Mesenteric fat pad (tissue), 1 donor: ENCODE measurements at places on chromosomes 3 and 15.

DNA sequence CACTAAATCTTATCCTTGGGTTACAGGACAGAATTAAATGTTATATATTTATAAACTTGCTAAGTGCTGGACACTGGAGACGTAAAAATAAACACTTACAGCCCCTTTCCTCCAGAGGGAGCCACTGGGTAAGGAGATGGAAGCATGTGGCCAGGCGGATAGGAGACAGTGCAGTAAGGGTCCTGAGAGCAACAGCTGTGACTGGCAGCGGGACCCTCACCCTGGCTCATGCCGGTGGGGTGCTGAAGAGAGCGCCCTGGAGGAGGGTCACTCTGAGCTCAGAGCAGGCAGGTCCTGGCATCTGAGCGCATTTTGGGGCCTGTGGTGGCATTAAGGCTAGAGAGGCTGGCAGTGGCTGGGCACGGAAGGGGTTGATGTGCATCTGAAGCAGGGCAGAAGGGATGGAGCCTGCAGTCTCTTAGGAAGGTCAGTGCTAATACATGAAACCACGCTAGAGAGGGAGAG, 16.0 kb downstream of the SEC61A1 start:
- DNase-seq = no peak

GRCh38 chr15:75036212-75036616, 12.8 kb downstream of the PPCDC start:
- no peak for DNase-seq

GRCh38 chr3:158718490-158719170, 13.6 kb downstream of the RARRES1 start:
- DNase-seq = no peak

DNA sequence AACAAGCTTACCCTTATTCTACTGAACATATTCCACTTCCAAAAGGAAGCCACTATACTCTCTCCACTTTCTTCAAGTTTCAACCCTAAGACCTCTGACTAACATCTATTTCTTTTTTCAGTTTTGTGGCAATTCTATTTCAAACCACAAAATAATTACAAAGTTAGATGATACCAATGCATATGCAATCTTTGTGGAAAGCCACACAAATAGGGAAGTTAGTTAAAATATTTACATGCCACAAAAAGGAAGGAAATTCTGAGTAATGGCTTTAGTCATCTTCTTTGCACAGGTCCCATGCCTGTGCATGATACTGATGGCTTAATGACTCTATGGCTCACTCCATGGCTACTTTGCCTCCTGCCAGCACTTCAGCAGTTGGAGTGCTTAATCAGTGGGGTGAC, 57.0 kb upstream of the MCTP2 start:
- DNase-seq = no peak

- no peak for DNase-seq
These were observed 17.3 kb upstream of the IL12A start for GRCh38 chr3:159971311-159971710.

DNA sequence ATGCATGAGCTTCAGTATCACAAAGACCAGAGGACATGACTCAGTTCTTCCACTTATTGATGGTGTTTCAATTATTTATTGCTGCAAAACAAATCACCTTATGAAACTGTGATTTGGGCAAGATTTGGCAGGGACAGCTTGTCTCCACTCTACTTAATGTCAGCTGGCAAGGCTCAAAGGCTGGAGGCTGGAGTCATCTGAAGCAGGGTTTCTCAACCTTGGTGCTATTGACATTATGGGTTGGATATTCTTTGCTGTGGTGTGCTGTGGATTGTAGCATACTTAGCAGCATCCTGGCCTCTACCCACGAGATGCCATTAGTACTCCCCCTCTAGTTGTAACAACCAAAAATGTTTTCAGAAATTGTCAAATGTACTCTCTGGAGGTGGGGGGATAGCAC, 138.8 kb upstream of the PEX5L start:
- DNase-seq = no peak

DNA sequence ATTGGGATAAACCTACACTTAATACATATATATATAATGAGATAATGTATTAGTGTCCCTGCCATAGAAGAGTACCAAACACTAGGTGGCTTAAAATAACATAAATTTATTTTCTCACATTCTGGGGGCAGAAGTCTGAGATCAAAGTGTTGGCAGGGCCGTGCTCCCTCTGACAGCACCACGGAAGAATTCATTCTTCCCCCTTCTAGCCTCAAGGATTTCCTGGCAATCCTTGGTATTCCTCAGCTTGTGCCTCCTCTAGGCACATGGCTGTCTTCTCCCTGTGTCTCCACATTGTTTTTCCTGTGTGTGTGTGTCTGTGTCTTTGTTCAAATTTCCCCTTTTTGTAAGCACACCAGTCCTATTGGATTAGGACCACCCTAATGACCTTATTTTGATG, 115.2 kb upstream of the AGBL1 start:
- no peak for DNase-seq

GRCh38 chr15:81265256-81265943, 58.5 kb downstream of the STARD5 start:
- no peak for DNase-seq

- no peak for DNase-seq
These were observed 1749.6 kb downstream of the SI start for GRCh38 chr3:163328680-163329079.

DNA sequence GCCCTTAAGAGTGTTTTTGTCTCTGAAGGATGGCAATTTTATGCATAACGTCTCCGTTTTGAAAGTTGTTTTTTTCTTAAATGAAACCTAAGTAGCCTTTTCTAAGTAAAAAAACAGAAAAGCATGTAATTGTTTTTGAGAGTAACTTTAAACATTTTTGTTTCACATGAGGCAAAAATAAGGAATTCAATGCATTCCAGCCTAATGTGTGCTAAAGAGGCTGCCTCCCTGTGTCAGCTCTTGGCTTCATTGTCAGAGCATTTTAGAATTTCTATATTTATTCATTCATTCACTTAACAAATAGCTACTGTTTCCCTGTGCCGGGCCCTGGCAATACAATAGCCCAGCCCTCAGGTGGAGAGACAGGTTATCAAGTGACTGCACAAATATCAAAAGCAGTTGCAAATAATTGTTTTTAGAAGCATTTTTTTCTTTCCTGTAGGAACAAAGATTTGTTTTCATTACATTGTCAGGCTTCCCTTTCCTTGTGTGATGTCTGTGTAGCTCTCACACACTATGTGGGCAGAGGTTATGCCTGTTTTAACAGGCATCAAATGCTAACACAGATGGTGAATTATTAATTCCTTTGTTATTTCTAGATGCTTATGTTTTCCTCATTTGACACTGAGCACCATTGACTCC, 81.9 kb downstream of the CCK start:
- no peak for DNase-seq

- no peak for DNase-seq
These were observed 4.0 kb downstream of the TM4SF1 start for GRCh38 chr3:149373235-149374125.

DNA sequence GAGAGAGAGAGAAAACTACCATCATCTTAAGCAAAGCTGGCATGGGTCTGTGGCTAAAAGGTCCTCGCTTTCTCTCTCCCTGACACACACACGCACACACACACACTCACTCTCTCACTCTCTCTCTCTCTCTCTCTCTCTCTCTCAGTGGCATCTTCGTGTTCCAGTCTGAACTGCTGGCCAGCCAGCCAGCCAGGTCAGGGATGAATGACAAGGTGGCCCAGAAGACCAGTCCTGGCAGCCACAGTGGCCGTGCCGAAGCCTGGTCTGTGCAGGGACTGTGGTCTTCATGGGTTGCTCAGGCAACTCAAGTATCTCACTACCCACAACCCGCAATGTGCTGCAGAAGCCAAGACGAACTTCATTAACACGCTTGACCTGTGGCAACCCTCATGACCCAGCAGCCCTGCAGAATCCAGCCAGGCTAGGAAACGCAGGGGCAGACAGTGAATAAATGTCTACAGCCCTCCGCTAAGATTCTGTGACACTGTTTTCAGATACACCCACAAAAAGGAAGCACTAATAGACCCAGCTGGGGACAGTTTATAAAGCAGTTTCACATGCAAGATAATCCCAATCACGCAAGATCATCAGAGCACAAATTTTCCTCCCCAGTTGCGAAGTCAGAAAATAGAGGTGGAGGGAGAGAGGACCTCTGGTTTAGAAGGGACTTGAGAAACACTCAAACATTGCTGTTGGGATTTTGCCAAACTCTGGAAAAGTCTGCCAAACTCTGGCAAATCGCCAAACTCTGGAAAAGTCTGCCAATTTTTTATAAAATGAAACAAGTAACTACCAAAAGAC, 66.4 kb downstream of the XXYLT1 start:
- DNase-seq = no peak

- no peak for DNase-seq
These were observed 3.4 kb downstream of the TIMP4 start for GRCh38 chr3:12155264-12155663.

GRCh38 chr15:85374831-85375230, 5.6 kb upstream of the AKAP13 start:
- DNase-seq = no peak

DNA sequence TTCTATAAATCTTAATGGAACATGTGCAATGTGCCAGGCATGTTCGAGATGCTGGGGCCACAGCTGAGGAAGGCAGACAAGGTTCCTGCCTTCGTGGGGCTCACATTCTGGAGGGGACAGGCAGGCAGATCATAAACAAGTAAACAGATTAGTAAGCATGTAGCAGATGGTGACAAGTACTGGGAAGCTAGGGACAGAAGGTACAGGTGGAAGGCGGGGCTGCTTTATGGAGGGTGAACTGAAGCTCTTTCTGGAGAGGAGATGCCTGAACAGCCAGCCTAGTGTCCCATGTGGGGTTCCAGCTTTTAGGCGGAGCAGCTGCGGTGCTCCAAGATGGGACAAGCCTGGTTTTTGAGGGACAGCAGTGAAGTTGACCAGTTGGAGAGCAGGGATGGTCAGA, 74.7 kb upstream of the SNRK start:
- no peak for DNase-seq

- no peak for DNase-seq
These were observed 27.5 kb downstream of the THSD4 start for GRCh38 chr15:71142780-71143179.

DNA sequence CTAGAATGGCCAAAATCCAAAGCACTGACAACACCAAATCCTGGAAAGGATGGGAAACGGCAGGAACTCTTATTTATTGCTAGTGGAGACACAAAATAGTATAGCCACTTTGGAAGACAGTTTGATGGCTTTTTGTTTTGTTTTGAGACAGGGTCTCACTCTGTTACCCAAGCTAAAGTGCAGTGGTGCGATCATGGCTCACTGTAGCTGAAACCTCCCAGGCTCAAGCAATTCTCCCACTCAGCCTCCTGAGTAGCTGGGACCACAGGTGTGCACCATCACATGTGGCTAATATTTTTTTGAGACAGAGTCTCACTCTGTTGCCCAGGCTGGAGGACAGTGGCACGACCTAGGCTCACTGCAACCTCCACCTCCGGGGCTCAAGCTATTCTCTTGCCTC, 27.3 kb upstream of the GPR160 start:
- DNase-seq = no peak

GRCh38 chr15:96121086-96121920, 209.2 kb upstream of the NR2F2 start:
- no peak for DNase-seq

DNA sequence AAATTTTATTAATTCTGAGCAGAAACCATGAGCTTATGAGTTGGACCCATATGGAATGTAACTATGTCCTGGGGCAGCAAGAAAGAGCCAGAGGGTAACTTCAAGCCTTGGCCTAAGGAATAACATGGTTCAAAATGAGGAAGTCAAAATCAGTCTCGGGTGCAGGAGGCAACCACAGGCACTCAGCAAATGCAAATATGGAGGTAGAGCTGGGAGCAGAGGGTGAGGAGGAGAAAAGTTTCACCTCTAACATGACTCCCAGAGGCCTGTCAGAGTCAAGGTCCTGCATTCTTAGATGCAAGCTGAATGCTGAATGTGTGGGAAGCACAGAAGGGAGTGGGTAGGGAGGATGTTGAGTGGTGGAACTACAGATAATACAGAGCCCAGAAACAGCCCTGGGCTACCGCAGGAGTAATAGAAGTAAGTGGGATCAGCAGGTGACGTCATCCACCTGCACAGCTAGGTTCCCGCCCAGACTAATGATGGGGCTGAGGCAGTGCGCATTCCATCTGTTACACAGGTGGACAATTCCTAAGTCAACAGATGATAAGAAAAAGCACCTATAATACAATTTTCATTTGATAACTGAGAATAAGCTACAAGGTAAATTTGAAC, 279.8 kb upstream of the ARRDC4 start:
- no peak for DNase-seq

- DNase-seq = no peak
These were observed 164.6 kb downstream of the GMNC start for GRCh38 chr3:190697901-190698300.

- DNase-seq = no peak
These were observed 21.8 kb upstream of the ANPEP start for GRCh38 chr15:89836267-89837133.

- DNase-seq = peak; percentile 81
These were observed 508.6 kb downstream of the SHQ1 start for GRCh38 chr3:72339670-72340030.

- DNase-seq = no peak
These were observed 9.6 kb downstream of the TRH start for GRCh38 chr3:129984125-129984524.

DNA sequence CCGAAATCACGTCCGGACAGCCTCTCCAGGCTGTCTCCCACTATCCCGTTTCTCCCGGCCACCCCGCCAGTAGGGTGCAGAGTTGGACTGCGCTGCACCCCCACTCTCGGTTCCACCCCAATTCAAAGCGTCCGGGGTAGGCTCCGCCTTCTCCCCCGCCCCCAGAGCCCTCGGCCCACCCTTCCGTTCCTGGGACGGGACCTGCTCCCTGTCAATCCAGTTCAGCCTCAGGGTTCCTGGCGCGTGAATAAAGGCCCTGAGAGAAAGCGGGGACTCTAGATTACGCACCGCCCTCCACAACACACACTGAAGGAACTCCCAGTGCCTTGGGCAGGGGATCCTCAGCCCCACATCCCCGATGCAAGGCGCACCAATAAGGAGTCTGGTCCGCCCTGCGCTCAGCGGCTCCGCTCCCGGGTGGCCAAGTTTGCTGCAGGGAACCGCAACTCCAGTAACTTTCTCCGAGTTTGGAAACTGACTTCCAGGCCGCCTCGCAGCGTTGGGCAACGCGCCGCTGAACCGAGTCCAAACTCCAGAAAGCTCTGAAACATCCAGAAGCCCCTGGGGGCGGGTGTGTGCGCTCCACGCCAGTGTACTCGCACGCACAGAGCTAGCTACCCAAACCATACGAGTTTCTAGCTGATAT, 1.9 kb downstream of the ADAMTS9 start:
- DNase-seq = peak; percentile 96

- no peak for DNase-seq
These were observed 20.0 kb upstream of the PIAS1 start for GRCh38 chr15:68034081-68034480.

GRCh38 chr3:170631755-170632488, 46.0 kb upstream of the SLC7A14 start:
- DNase-seq = no peak

- no peak for DNase-seq
These were observed 1.1 kb downstream of the PLSCR2 start for GRCh38 chr3:146468234-146468633.

DNA sequence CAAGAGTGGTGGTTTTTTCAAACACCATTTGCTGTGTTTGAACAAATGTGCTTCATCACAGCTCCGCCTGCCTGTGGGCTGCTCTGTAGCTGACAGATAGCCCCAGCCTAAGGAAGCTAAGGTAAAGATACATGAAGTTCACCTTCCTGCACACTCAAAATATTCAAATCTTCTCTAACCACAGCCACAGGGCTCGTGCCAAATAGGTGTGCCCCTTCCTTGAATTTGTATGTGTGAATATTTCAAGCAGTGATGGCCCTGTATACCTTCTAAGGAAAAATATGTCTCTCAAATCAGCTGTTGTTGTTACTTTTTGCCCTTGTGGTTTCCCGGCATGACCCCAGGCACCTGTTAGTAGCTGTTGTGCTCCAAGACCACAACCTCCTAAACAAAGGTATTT, 92.8 kb downstream of the CCNL1 start:
- DNase-seq = no peak
